ENCODE measurements at places on chromosomes 2 and 18. TPM values are rescaled to one million over a fixed set of nuclear protein-coding genes. Genes with fewer than 3 reads are reported as not detected.

DNA sequence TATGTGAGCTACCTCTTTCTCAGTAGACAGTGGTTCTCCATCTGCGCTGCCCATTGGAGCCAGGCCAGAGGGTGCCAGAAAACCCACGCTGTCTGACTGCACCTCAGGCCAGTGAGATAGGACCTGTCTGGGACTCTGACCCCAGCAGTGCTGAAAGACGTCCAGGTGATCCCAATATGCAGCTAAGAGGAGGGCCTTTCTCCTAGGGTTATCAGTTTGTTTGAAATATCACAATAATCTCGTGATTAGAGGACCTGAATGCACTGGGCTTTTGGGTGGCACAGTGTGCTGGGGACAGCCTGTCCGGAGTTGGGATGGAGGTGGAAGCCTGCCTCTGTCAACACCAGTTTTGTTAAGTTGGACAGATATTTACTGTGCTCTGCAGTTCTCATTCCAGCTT, 216.3 kb downstream of the LDLRAD4 start:
- H3K4me3 ChIP-seq = no peak overlapping the region
- H3K36me3 ChIP-seq = no peaks in the 10 kb centered on the region
- H3K27me3 ChIP-seq = no peaks in the 10 kb centered on the region
- no peak for DNase-seq
- peak overlapping the region; percentile 98 for H3K27ac ChIP-seq

- H3K27me3 ChIP-seq = no peaks in the 10 kb centered on the region
- peaks cover 9% of the 10 kb centered on the region for H3K36me3 ChIP-seq
- H3K27ac ChIP-seq = no peak overlapping the region
- peaks cover 2% of the 10 kb centered on the region for H3K4me1 ChIP-seq
- no peak overlapping the region for H3K4me3 ChIP-seq
- DNase-seq = no peak
These were observed 47.9 kb downstream of the BOLA3 start for GRCh38 chr2:74099835-74100234.

DNA sequence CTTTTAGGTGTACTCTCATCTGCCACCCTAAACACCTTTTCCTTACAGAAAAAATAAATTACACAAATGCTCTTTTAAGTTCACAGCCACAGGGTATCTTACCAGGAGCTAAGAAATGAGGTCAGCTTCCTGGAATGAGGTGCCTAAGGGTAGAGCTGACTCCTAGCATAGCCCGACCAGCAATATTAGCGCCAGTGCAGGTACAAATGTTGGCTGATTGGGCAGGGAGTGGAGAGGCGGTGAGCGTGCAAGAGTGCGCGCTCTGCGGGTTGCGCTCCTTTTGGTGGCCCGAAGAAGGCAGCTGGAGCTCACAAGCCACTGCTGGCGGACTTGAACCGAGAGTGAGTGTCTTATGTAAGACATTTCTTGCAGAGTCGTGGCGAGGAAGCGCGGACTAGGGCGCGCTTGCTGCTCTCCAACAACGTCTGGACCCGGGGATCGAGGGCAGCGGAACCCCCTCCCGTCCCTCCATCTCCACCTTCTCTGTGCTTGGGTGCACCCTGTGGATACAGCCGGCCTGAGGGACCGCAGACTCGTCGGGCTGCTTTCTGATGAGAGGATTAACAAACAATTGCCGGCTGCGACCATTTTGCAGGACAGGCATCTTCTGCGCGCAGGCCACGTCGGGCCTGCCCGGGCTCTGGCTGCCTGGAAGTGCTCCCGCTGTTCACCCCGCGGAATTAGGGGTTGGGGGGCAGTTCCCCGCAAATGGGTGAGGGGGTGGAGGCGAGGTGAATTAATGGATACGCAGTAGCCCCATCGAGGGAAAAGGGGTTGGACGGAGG, 17.3 kb downstream of the BOLA3 start:
- H3K4me3 ChIP-seq = no peak overlapping the region
- no peaks in the 10 kb centered on the region for H3K4me1 ChIP-seq
- H3K27me3 ChIP-seq = peaks cover 6% of the 10 kb centered on the region
- peaks cover 3% of the 10 kb centered on the region for H3K36me3 ChIP-seq
- H3K27ac ChIP-seq = no peak overlapping the region

GRCh38 chr2:29983308-29983707, 61.9 kb upstream of the ALK start:
- no peaks in the 10 kb centered on the region for H3K4me1 ChIP-seq
- no peak for DNase-seq
- H3K27ac ChIP-seq = no peak overlapping the region
- H3K4me3 ChIP-seq = no peak overlapping the region

DNA sequence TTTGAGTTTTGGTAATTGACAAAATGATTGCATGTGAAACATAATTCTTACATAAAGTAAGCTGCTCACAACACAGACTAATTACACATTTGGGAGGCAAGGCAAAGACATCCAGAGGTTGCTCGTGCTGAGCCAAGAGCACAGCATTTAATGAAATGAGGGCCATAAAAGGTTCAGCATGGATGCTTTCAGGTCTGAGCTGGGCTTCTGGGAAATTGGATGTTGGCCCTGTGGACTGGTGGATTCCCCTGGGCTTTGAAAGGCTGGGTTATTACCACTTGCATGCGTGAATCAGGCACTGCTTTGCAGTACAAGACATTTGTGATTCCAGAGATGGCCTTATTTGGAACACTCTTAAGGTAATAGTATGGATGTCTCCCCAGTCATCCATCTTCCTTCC, 533.5 kb upstream of the NRP2 start:
- H3K4me3 ChIP-seq = no peak overlapping the region
- H3K36me3 ChIP-seq = no peaks in the 10 kb centered on the region
- no peak overlapping the region for H3K27ac ChIP-seq
- no peak for DNase-seq
- H3K27me3 ChIP-seq = peaks cover 4% of the 10 kb centered on the region

GRCh38 chr18:53984021-53984420, 240.4 kb downstream of the MBD2 start:
- DNase-seq = no peak
- H3K36me3 ChIP-seq = no peaks in the 10 kb centered on the region
- no peak overlapping the region for H3K4me3 ChIP-seq
- no peaks in the 10 kb centered on the region for H3K27me3 ChIP-seq
- H3K27ac ChIP-seq = no peak overlapping the region
- no peaks in the 10 kb centered on the region for H3K4me1 ChIP-seq

Gene EN1
- total RNA-seq = not detected

Gene MC4R
- not detected for total RNA-seq

Gene GDF7
- 0.16 TPM for total RNA-seq

Gene STEAP3
- 0.10 TPM for total RNA-seq

Gene CD8B2
- total RNA-seq = not detected
